Left kidney (tissue), 8 donors: ENCODE measurements at places on chromosomes 1 and 21.

DNA sequence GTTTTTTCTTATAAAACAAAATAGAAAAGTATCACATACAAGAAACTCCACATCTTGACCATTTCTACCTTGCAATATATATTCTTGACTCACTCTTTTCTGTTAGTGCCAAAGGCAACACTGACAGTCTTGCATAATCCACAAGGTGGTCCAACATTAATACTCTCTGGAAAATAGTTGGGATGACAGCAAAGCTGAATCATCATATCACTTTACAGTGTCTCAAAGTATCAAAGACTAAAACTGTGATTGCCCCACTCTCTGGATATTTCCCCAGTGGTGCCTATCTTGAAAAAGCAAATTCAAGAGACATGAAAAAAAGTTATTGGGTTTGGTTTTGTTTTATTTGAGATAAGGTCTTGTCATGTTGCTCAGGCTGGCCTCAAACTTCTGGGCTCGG is 14.6 kb upstream of the TGFBR3 start:
- DNase-seq: no peak

- DNase-seq: no peak
Observed at GRCh38 chr1:110948038-110948810, 15.5 kb downstream of the LRIF1 start.

DNA sequence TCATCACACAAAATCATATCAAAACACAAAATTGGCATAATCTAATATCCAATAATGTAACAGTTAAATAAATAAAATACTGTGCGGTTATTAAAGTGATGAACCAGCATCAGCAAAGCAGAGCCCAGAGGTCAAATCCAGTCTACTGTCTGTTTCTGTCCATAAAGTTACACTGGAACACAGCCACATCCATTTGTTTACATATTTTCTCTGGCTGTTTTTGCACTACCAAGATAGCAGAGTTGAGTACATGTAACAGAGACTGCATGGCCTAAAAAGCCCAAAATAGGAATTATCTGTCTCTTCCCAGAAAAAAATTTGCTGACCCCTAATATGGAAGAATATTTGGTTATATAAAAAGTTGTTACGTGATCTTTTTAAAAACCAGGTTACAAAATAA is 242.2 kb upstream of the DMRTA2 start:
- no peak for DNase-seq

DNA sequence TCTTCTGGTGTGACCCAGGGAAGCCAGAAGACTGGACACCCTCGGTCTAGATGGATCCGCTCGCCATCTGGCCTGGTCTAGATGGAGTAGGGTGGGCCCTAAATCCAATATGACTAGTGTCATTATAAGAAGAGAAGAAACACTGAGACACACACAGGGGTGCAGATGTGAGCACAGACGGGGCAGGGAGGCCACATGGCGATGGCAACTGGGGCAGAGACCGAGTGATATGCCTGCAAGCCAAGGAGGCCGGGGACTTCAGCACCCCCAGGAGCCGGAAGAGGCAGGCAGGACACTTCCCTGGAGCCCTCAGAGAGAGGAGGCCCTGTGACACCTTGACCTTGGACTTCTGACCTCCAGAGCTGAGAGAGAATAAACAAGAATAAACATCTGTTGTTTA is 5.6 kb upstream of the TFF3 start:
- DNase-seq: no peak

DNA sequence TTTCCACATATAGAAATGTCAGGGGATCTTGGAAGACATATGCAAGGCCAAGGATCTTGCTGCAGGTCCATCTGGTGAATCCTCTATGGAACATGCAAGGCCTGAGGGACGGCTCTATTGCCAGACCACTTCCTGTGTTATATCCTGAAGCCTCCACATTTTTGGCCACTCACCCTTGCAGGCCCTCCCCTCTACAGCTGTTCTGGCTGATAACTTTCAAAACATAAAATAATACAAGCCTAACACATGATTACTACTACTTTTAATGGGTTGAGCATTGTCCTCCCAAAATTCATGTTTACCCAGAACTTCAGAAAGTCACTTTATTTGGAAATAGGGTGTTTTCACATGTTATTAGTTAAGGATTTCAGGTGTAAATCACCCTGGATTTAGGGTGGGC is 18.5 kb upstream of the LYPLAL1 start:
- DNase-seq: no peak

- DNase-seq: no peak
Observed at GRCh38 chr1:162596514-162597170, 35.1 kb downstream of the UAP1 start.
